ENCODE measurements at places on chromosomes 2 and 18. TPM values are rescaled to one million over a fixed set of nuclear protein-coding genes. Genes with fewer than 3 reads are reported as not detected.

GRCh38 chr2:30433541-30434299 lies 13.3 kb upstream of the LCLAT1 start:
- peak; percentile 80 for DNase-seq
- no peak overlapping the region for H3K27ac ChIP-seq
- peaks cover 17% of the 10 kb centered on the region for H3K4me1 ChIP-seq
- H3K36me3 ChIP-seq, result no peaks in the 10 kb centered on the region
- H3K27me3 ChIP-seq, result no peaks in the 10 kb centered on the region

GRCh38 chr2:170145191-170145590 lies 32.8 kb upstream of the MYO3B start:
- no peaks in the 10 kb centered on the region for H3K4me1 ChIP-seq
- no peak overlapping the region for H3K27ac ChIP-seq
- no peaks in the 10 kb centered on the region for H3K36me3 ChIP-seq

DNA sequence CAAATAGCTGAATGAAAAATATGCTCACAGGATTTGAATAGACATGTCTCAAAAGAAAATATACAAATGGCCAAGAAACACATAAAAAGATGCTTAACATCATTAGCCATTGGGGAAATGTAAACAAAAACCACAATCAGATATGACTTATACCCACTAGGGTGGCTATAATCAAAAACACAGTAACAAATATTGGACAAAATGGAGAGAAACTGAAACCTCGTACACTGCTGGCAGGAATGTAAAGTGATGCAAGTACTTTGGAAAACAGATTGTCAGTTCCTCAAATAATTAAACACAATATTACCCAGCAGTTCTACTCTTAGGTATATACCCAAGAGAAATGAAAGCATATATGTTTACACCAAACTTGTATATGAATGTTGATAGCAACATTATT lies 213.0 kb downstream of the PHLPP1 start:
- H3K4me3 ChIP-seq, result no peak overlapping the region
- no peaks in the 10 kb centered on the region for H3K4me1 ChIP-seq
- no peak overlapping the region for H3K27ac ChIP-seq
- H3K27me3 ChIP-seq, result no peaks in the 10 kb centered on the region

Gene EVA1A
- total RNA-seq, result 59.7 TPM

Gene ADGRF3
- 0.18 TPM for total RNA-seq

Gene IHH
- total RNA-seq, result not detected

GRCh38 chr2:66423391-66424124 lies 11.4 kb upstream of the MEIS1 start:
- DNase-seq, result no peak
- H3K27ac ChIP-seq, result no peak overlapping the region
- H3K27me3 ChIP-seq, result peaks cover 49% of the 10 kb centered on the region
- no peaks in the 10 kb centered on the region for H3K36me3 ChIP-seq

Gene VAMP8
- 35.8 TPM for total RNA-seq

Gene MREG
- total RNA-seq, result 3.1 TPM

- no peak overlapping the region for H3K4me3 ChIP-seq
- no peak for DNase-seq
- no peak overlapping the region for H3K27ac ChIP-seq
- no peaks in the 10 kb centered on the region for H3K36me3 ChIP-seq
- no peaks in the 10 kb centered on the region for H3K4me1 ChIP-seq
Measured at GRCh38 chr2:8142461-8142860, 539.4 kb upstream of the ID2 start.

DNA sequence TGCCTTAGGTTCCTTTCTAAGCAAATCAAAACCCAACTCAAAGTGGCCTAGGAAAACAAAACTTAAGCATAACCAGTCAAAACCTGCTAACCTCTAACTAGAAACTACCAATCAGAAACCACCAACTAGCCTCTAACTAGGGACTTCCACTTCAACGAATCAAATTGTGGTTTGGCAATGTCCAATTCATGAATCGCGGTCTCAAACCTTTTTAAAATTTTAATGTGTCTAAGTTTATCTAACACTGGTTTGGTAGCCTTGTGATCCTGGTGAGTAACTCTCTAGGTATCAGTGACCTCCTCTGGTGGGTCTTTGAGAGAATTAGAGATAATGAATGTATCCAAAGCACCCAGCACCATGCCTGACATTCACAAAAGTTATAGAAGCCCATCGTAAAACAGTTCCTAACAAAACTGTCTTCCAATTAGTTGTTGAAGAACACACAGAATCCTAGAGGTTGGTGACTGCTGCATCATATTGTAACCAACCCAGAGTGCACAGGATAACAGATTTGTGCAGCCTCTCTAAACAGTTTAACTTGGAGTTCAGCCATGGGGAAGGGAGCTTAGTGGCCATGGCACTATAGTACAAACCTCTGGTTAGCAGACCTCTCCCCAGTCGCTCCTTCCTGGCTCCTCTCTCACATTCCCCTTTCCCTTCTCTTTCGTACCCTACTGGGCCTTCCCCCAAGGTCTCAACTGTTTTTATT lies 45.2 kb upstream of the B3GNT2 start:
- no peaks in the 10 kb centered on the region for H3K36me3 ChIP-seq
- H3K27me3 ChIP-seq, result no peaks in the 10 kb centered on the region
- no peak overlapping the region for H3K27ac ChIP-seq
- DNase-seq, result no peak

DNA sequence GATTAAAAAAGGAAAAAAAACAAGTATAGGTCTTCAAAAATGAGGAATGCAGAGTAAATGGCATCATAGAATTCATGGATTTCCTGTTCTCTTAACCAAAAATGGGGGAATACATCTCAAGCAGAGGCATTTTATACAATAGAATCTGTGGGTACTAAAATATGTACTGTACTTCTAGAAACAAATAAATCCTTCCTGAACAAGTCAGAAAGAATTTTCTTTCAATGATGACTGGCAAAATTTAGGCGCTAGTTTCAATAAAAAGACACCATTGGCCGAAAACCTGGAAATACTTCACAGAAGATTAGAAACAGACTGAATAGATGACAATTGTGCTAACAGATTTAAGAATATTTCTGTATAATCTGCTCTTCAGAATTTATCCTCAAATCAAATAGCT lies 15.1 kb downstream of the TRAK2 start:
- no peak for DNase-seq
- no peak overlapping the region for H3K27ac ChIP-seq
- H3K27me3 ChIP-seq, result no peaks in the 10 kb centered on the region
- peaks cover 24% of the 10 kb centered on the region for H3K4me1 ChIP-seq
- no peaks in the 10 kb centered on the region for H3K36me3 ChIP-seq

DNA sequence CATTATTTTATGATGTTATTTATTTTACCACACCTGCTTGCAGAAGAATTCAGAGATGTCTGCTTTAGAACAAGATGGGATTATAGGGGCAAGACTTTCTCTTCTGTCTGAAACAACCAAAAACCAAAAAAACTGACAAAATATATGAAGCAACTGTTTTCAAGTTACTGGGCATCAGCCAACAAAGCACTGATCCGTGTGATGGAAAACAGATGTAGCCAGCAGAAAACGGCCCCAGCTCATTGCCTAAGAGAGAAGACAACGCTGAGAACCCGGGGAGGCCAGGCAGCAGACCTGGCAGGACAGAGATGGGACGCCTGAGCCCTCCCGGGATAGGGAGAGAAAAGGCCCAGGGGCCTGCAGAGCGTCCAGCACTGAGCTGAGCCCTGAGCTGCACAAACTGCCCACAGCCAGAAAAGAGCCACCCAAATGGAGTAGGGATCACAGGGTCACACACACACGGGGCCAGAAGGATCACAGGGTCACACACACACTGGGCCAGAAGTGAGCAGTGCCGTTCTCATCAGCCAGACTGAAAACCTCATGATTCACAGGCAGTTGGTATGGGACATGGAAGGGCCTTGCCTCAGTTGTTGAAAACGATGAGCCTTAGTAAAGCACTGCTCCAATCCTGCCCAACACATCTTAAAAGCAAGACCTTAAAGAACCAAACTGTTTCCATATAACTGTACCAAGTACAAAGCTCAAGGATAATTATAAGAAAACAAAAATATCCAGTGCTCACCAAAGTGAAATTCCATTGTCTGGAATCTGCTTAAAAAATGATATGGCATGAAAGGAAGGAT lies 12.1 kb downstream of the PXDN start:
- H3K4me1 ChIP-seq, result peaks cover 19% of the 10 kb centered on the region
- H3K36me3 ChIP-seq, result no peaks in the 10 kb centered on the region
- no peaks in the 10 kb centered on the region for H3K27me3 ChIP-seq
- no peak overlapping the region for H3K27ac ChIP-seq

Gene DNER
- not detected for total RNA-seq

DNA sequence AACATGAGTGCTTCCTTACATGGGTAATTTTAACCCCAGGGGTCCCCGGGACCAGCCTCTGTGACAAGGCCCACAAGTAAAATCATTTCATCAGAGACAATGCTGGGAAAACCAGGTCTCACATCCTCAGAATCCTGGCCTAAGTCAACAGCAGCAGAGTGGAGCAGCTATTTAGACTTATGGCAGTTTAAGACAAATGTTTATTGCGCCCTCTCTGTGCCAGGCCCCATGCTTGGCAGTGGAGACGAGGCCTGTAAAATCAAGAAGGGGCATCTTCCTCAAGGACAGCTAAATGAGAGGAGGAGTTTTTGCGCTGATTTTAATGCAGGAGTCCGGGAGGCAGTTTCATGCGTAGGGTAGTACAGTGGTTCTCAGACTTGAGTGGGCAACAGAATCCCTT lies 56.0 kb upstream of the ACAA2 start:
- H3K27ac ChIP-seq, result no peak overlapping the region
- DNase-seq, result no peak
- no peaks in the 10 kb centered on the region for H3K4me1 ChIP-seq

DNA sequence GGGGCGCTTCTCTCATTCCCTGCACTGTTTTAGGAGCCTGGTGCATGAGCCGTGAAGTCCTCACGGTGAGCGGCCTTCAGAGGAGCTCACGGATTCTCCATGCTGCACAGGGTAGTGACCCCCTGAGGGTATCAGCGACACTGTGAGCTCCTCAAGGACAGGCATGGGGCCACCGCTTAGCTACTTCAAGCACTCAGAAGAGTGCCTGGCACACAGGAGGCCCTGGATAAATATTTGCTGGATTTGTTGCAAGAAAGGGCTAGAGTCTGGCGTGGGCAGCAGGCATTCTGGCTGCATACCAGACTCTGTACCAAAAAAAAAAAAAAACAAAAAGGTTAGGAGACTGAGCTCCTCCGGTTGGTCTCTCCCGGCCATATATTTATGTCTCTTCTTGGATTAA lies 5.7 kb upstream of the MBP start:
- H3K4me1 ChIP-seq, result no peaks in the 10 kb centered on the region
- no peak overlapping the region for H3K27ac ChIP-seq
- H3K27me3 ChIP-seq, result no peaks in the 10 kb centered on the region
- H3K4me3 ChIP-seq, result no peak overlapping the region
- no peak for DNase-seq

- no peak overlapping the region for H3K4me3 ChIP-seq
- H3K27ac ChIP-seq, result no peak overlapping the region
- H3K4me1 ChIP-seq, result no peaks in the 10 kb centered on the region
- no peak for DNase-seq
- no peaks in the 10 kb centered on the region for H3K36me3 ChIP-seq
Measured at GRCh38 chr2:200348897-200349563, 42.5 kb downstream of the SPATS2L start.

DNA sequence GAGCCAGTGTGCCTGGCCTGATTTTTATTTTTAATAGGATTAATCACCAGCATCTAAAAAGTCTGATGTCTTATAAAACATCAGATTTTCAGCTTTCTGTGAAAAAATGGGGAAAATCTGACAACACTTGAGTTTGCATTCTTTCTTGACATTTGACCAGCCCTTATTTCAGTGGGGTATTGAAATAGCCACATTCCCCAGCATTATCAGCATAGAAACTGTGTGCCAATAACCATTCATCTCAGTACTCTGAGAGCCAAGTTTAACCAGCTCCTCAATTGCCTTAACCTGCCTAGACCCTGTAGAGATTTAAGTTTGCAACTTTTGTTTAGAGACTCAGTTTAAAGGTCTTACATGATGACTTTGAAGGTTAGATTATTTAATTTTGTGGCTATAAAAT lies 155.0 kb downstream of the CERS6 start:
- H3K4me1 ChIP-seq, result no peaks in the 10 kb centered on the region
- H3K27me3 ChIP-seq, result no peaks in the 10 kb centered on the region
- H3K36me3 ChIP-seq, result no peaks in the 10 kb centered on the region

DNA sequence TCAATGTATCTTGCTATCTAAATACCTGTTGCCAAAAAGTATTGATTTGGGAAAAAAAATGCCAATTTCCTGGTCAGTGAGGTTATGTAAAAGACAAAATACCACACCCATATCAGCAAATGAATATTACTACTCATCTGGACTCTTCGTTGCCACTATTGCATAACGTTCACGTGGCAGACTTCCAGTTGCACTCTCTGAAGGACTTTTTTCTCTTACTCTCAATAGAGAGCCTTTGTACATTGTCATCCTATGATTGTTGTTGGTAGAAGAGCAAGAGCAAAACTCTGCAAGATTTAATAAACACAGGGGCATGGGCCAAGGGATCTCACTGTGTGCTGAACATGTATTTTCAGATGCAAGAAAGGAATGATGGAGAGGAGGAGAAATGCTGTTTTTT lies 689.8 kb downstream of the MBD2 start:
- H3K4me3 ChIP-seq, result no peak overlapping the region
- no peaks in the 10 kb centered on the region for H3K27me3 ChIP-seq
- H3K36me3 ChIP-seq, result no peaks in the 10 kb centered on the region
- no peaks in the 10 kb centered on the region for H3K4me1 ChIP-seq
- no peak overlapping the region for H3K27ac ChIP-seq
- no peak for DNase-seq

Gene PRKD3
- 47.3 TPM for total RNA-seq

GRCh38 chr2:1665761-1666505 lies 78.4 kb downstream of the PXDN start:
- no peaks in the 10 kb centered on the region for H3K4me1 ChIP-seq
- no peak overlapping the region for H3K4me3 ChIP-seq
- no peak overlapping the region for H3K27ac ChIP-seq
- no peaks in the 10 kb centered on the region for H3K27me3 ChIP-seq

DNA sequence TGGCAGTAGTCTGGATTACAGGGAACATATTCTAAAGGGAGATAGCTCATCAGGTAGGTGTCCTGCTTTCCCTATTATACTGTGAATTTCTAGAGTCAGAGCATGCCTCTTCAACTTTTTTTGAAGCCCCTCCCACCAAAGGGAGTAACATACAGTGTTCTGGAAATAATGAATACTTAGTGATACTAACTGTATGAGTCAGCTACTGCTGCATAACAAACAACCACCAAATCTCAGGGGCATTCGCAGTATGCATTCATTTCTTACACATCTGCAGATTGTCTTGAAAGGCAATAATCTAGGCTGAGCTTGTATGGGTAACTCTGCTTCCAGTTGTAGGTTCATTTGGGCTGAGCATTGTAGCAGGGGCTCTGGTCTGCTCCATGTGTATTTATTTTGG lies 409.7 kb upstream of the SPRED2 start:
- no peaks in the 10 kb centered on the region for H3K4me1 ChIP-seq
- DNase-seq, result no peak
- H3K27me3 ChIP-seq, result no peaks in the 10 kb centered on the region
- no peaks in the 10 kb centered on the region for H3K36me3 ChIP-seq

GRCh38 chr2:175941699-175942098 lies 60.4 kb downstream of the LNPK start:
- H3K36me3 ChIP-seq, result no peaks in the 10 kb centered on the region
- H3K4me1 ChIP-seq, result no peaks in the 10 kb centered on the region
- no peak for DNase-seq

Gene NFE2L2
- 59.5 TPM for total RNA-seq

Gene C2orf74
- total RNA-seq, result 4.1 TPM

Gene PIEZO2
- total RNA-seq, result 11.2 TPM

Data from endothelial cell of umbilical vein (primary cell).